Iris pigment epithelial cell (primary cell): ENCODE measurements at places on chromosomes 6 and 20.

DNA sequence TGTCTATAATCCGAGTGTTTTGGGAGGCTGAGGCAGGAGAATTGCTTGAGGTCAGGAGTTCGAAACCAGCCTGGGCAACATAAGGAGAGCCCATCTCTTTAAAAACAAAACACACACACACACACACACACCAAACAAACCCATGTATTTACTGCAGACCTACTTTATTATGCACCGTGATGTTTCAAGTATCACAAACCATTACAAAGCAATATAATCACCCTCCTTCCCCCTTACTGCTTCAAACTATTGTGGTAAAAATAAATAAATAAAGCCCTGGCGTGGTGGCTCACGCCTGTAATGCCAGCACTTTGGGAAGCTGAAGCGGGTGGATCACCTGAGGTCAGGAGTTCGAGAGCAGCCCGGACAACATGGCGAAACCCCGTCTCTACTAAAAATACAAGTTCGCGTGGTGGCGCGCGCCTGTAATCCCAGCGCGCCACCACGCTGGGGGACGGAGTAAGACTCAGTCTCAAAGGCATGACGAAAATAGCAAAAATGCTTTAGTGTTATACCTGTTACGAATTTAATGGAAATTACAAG lies 1.5 kb downstream of the TBCC start:
- no peak for DNase-seq

DNA sequence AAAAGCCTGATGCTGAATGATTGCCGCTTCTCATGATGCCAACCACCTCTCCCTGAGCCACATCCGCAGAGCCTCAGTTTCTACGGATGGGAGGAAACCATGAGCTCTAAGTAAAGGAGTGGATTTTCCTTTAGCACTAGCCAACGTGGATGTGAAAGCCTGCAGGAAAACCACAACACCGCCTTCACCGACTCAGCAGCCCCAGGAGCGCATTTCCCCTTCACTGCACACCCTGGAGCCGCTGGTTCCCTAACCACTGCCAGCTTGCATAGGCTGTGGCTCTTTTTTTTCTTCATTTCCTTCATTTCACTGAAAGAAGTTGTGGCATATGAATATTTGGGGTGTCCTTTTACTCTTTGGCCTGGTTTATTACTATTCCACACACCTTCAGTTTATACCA lies 50.5 kb upstream of the SSTR4 start:
- no peak for DNase-seq

GRCh38 chr6:105429676-105430075 lies 26.8 kb upstream of the PREP start:
- no peak for DNase-seq

- no peak for DNase-seq
These were observed 70.8 kb upstream of the IYD start for GRCh38 chr6:150298030-150298380.
